ENCODE measurements at places on chromosomes 11 and 22. TPM values are rescaled to one million over a fixed set of nuclear protein-coding genes. Genes with fewer than 3 reads are reported as not detected.

DNA sequence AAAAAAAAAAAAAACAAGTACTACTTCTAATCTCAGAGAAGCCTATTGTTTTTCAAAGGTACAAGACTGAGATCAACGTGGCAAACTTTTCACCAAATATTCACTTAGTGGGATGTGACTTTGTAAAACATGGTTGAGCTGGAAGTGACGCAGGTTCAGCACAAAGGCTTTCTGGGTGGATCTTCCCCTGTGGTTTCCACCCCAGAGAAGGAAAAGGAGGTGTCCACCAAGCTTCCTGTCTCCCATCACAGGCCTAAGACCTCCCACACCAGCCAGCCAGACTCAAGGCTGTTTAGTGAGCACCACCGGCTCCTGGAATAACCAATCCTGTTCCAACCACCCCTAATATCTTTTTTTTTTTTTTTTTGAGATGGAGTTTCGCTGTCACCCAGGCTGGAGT lies 5.7 kb downstream of the TMEM184B start:
- peak overlapping the region; percentile 7 for H3K4me3 ChIP-seq
- no peaks in the 10 kb centered on the region for H3K27me3 ChIP-seq
- ATAC-seq, result peak; percentile 85
- peaks cover 7% of the 10 kb centered on the region for H3K36me3 ChIP-seq
- H3K4me1 ChIP-seq, result peaks cover 33% of the 10 kb centered on the region

- H3K27ac ChIP-seq, result no peak overlapping the region
- no peak overlapping the region for H3K4me3 ChIP-seq
- no peaks in the 10 kb centered on the region for H3K4me1 ChIP-seq
- no peak for ATAC-seq
- H3K27me3 ChIP-seq, result peaks cover 7% of the 10 kb centered on the region
- H3K36me3 ChIP-seq, result no peaks in the 10 kb centered on the region
Observed at GRCh38 chr11:74322667-74323066, 11.2 kb upstream of the P4HA3 start.

- H3K36me3 ChIP-seq, result no peaks in the 10 kb centered on the region
- H3K4me1 ChIP-seq, result no peaks in the 10 kb centered on the region
- ATAC-seq, result no peak
- H3K27ac ChIP-seq, result no peak overlapping the region
Observed at GRCh38 chr11:8335683-8336082, 72.0 kb upstream of the LMO1 start.

DNA sequence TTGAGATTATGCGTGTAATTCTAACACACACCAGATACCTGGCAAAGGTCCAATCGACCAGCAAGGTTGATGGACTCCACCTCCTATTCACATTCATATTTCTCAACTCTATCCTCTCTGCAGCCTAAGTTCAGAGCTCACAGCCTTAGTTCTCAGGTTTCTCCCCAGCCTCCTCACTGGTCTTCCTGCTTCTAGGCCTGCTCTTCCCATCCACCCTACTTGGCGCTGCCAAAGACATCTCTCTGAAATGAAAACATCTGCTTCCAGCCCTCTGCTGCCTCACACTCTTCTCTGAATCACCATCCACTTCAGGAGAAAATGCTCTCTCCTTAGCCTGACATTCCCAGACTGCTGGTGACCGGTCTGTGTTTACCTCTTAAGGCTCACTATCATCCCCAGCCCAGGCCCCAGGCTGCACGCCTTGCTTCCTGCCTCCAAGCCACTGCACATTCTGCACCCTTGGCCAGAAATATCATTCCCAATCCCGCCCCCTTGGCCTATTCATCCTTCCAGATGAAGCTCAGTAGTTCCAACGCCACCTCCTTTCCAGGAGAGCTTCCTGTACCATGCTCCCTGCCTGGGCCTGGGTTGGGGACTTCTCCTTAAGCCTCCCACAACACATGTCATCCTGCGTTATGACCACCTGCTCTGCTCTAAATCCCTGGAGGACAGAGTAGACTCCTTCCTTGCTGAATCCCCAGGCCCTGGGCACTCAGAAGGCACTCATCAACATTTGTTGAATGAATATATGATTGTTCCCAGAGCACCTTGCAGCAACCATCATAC lies 3.5 kb downstream of the ARRB1 start:
- H3K4me1 ChIP-seq, result peaks cover 32% of the 10 kb centered on the region
- H3K27me3 ChIP-seq, result no peaks in the 10 kb centered on the region
- no peak for ATAC-seq
- no peak overlapping the region for H3K4me3 ChIP-seq
- peak overlapping the region; percentile 0 for H3K27ac ChIP-seq

- no peak overlapping the region for H3K4me3 ChIP-seq
- no peak overlapping the region for H3K27ac ChIP-seq
- peaks cover 27% of the 10 kb centered on the region for H3K4me1 ChIP-seq
- H3K36me3 ChIP-seq, result peaks cover 46% of the 10 kb centered on the region
- H3K27me3 ChIP-seq, result no peaks in the 10 kb centered on the region
Observed at GRCh38 chr11:72038491-72038890, 39.8 kb downstream of the IL18BP start.

DNA sequence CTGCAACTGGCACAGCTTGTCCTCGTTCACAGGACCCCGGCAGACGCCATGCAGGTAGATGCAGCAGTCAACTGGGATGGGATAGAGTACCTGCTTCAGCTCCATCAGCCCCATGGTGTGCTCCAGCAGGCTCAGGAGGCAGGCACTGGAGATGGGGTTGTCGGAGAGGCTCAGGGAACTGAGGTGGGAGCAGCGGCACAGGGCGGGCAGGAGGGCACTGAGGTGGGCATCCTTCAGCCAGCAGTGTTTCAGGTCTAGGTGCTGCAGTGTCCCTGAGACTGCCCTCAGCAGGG lies 8.7 kb upstream of the TOP3B start:
- H3K4me1 ChIP-seq, result no peaks in the 10 kb centered on the region
- peaks cover 7% of the 10 kb centered on the region for H3K27me3 ChIP-seq
- ATAC-seq, result no peak
- H3K36me3 ChIP-seq, result no peaks in the 10 kb centered on the region

DNA sequence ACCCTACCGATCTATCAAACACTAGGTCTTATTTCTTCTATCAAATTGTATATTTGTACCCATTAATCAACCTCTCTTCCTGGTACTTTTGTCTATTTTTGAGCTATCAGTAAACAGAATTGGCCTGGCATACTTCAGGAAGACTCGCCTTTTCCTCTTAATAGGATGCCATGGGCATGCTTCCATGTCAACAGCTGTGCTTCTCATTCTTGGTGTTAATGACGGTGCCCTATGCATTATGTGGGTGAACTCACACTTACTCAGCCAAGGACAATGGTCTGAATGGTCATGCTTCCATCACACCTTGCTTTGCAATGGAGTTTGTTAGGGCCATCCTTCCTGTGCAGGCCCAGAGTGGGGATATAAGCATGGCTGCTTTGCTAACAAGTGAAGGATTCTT lies 521.8 kb downstream of the MIAT start:
- H3K36me3 ChIP-seq, result no peaks in the 10 kb centered on the region
- peaks cover 28% of the 10 kb centered on the region for H3K27me3 ChIP-seq
- no peaks in the 10 kb centered on the region for H3K4me1 ChIP-seq
- H3K4me3 ChIP-seq, result no peak overlapping the region
- no peak for ATAC-seq

GRCh38 chr11:26297189-26297975 lies 34.5 kb upstream of the ANO3 start:
- no peaks in the 10 kb centered on the region for H3K36me3 ChIP-seq
- H3K27ac ChIP-seq, result no peak overlapping the region
- no peak for ATAC-seq
- no peaks in the 10 kb centered on the region for H3K27me3 ChIP-seq
- H3K4me3 ChIP-seq, result no peak overlapping the region

GRCh38 chr11:17387811-17388210 lies 648 bp downstream of the KCNJ11 start:
- no peak overlapping the region for H3K27ac ChIP-seq
- H3K36me3 ChIP-seq, result no peaks in the 10 kb centered on the region

GRCh38 chr11:130772266-130773227 lies 143.7 kb downstream of the SNX19 start:
- H3K27me3 ChIP-seq, result peaks cover 11% of the 10 kb centered on the region
- no peak for ATAC-seq
- H3K36me3 ChIP-seq, result no peaks in the 10 kb centered on the region
- no peaks in the 10 kb centered on the region for H3K4me1 ChIP-seq

DDX25 gene
- total RNA-seq, result 0.69 TPM

PAMR1 gene
- total RNA-seq, result not detected

BIK gene
- total RNA-seq, result 1.9 TPM

MMP13 gene
- total RNA-seq, result not detected

MRPL48 gene
- total RNA-seq, result 39.6 TPM

OLFML1 gene
- total RNA-seq, result not detected

SPI1 gene
- not detected for total RNA-seq

KDM4D gene
- total RNA-seq, result 0.91 TPM

PIWIL4 gene
- 1.1 TPM for total RNA-seq

CDC42BPG gene
- total RNA-seq, result 0.71 TPM

LRFN4 gene
- 20.5 TPM for total RNA-seq

KIF18A gene
- total RNA-seq, result 38.1 TPM

All from activated T-helper 17 cell treated with anti-CD3 and anti-CD28 coated beads, Interleukin-2, amount 50 U/mL, for 72 hours (primary cell).